Type B pancreatic cell (in vitro differentiated cells): ENCODE measurements at places on chromosomes 5 and 9. TPM values are rescaled to one million over a fixed set of nuclear protein-coding genes. Genes with fewer than 3 reads are reported as not detected.

- no peak for DNase-seq
Observed at GRCh38 chr9:105871540-105871939, 177.2 kb downstream of the TMEM38B start.

GRCh38 chr5:18397891-18398290 lies 763.6 kb downstream of the TAF11L14 start:
- DNase-seq = no peak

TAF11L10 gene
- not detected in 2 replicates for total RNA-seq

IL3 gene
- not detected in 2 replicates for total RNA-seq

NELFB gene
- total RNA-seq = 52.4 and 61.9 TPM in 2 replicates

SELENOP gene
- total RNA-seq = 65.5 and 96.2 TPM in 2 replicates
